Fibroblast of skin of right quadriceps (primary cell): ENCODE measurements at places on chromosomes 3 and 15.

GRCh38 chr3:249587-250262 lies 53.2 kb downstream of the CHL1 start:
- DNase-seq: no peak

DNA sequence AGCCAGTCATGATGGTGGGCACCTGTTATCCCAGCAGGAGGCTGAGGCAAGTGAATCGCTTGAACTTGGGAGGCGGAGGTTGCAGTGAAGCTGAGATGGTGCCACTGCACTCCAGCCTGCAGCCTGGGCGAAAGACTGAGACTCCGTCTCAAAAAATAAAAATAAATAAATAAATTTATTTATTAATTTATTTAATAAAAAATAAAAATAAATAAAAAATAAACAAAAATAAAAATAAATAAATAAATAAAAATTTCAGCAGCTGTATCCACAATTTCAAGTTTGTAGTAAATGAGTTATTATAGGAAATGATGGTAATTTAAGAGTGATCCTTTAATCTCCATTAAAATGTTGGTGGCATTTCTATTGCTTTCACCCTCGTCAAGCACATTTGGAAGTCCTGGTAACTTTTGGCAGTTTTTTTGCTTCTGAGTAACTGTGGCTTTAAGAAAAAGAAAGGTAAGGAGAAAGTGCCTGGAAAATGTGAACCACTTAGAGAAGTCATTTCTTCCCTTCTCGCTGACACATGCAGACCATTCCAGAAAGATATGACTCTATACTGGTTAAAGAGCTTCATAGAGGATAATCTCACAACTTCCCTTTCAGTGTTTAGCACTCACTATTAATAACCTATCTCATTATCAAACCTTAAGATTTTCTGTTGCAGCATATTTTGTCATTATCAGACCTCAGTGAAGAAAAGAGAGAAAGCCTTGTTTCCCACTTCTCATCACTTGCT lies 296.6 kb downstream of the TIGIT start:
- no peak for DNase-seq

GRCh38 chr3:127119693-127120464 lies 73.1 kb upstream of the PRR23E start:
- DNase-seq: no peak

DNA sequence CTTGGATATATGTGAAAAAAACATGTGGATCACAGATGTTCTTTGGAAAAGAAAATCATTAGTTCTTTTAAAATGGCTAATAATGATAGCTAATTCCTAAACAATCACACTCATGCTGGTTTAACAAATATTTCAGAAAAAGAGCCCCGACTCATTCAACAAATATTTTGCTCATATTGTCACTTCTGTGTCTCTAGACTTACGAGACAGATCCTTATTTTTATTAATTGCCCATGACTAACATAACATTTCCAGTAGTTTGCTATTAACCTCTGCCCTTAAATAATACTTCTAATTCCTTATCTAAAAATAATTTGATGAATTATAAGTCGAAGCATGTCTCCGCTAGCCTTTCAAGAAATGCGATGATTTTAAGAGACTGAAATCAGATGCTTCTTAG lies 70.4 kb downstream of the SATB1 start:
- DNase-seq: peak; percentile 80

DNA sequence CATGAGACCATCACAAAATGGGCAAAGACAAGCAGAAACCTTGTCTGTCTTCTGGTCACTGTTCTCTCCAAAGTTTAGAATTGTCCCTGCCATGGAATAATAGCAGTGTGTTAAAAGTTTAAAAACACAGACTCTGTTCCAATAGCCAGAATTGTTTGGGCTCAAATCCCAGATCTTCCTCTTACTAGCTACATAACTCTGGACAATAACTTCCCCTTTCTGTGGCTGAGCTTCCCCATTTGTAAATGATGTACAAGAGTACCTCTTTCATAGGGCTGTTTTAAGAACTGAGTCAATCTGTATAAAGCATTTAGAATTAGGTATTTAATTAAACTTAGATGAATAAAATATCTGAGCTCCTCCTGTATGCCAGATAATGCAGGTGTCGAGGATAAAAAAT lies 623.0 kb downstream of the NTRK3 start:
- no peak for DNase-seq

DNA sequence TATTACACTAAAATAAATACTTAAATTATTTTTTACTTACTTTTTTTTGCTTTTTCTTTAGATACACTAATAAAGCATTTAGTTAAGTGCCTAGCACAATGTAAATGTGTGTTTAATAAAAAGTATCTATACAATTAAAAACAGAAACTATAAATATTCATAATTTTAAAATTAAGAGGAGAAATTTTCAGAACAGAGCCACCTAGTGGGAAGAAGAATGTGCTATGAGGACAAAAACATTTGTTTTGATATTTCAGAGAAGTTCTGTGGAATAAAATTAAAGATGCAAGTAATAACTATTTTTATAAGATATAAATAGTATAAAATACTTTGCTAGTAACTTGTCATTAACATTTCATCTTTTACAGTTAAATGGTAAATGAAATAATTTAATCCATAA lies 33.6 kb upstream of the PLSCR5 start:
- no peak for DNase-seq

DNA sequence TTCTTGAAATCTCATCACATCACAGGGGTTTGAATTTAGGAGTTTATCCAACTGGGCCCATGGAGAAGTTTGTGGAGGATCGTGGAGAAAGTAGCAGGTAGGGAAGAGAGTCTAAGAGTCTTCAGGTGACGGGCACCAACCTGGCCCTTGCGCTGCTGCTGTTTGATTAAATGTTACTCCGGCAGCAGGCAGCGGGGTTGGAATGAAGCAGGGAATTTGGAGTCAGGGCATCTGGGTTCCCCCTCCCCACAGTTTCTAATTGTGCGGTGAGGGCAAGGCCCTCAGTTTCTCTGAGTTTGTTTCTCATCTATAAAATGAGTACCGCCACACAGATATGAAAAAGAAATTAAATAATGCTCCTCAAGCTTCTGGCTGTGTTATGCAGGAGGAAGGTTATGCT lies 182.9 kb upstream of the RGMA start:
- no peak for DNase-seq

- no peak for DNase-seq
Observed at GRCh38 chr15:81080996-81081395, 53.1 kb upstream of the CFAP161 start.

DNA sequence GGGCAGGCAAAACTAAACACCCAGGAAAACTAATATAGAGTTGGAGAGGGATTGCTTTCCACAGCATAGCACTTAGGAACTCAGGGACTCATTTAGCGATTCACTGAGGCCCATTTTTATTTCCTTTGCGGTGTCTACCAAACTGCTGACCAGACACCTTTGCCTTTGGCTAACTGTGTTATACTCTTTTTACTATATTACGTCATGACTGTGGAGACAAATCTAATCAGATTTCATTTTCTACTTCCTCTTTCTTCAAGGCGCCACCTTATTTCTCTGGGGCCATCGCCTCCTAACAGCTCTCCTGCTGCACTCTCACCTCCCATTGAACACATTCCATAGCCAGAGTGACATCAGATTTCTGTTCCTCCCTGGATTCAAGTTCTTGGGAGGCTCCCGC lies 215.7 kb upstream of the WNT5A start:
- no peak for DNase-seq

DNA sequence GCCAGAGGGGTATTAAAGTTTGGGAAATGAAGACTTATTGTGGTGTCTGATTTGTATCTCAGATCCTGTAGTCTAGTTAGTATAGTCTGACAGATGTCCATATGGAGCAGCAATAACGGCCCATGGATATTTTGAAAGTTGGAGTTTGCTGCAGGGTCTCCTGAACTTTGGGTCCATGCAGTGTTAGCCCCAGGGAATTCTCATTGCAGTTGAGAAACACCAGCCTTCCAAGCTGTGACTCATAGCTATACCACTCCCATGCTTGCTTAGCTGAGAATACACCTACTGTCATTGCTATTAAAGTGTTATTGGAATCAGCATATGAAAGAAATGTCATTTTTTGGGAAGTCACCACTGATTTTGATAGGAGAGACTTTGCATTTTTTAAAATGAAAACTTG lies 29.2 kb downstream of the TMOD2 start:
- no peak for DNase-seq

GRCh38 chr15:60551781-60552161 lies 72.8 kb upstream of the ICE2 start:
- DNase-seq: no peak

- DNase-seq: no peak
Observed at GRCh38 chr3:94001191-94001590, 21.2 kb downstream of the ARL13B start.

GRCh38 chr3:156725682-156726081 lies 51.3 kb downstream of the TIPARP start:
- DNase-seq: no peak

DNA sequence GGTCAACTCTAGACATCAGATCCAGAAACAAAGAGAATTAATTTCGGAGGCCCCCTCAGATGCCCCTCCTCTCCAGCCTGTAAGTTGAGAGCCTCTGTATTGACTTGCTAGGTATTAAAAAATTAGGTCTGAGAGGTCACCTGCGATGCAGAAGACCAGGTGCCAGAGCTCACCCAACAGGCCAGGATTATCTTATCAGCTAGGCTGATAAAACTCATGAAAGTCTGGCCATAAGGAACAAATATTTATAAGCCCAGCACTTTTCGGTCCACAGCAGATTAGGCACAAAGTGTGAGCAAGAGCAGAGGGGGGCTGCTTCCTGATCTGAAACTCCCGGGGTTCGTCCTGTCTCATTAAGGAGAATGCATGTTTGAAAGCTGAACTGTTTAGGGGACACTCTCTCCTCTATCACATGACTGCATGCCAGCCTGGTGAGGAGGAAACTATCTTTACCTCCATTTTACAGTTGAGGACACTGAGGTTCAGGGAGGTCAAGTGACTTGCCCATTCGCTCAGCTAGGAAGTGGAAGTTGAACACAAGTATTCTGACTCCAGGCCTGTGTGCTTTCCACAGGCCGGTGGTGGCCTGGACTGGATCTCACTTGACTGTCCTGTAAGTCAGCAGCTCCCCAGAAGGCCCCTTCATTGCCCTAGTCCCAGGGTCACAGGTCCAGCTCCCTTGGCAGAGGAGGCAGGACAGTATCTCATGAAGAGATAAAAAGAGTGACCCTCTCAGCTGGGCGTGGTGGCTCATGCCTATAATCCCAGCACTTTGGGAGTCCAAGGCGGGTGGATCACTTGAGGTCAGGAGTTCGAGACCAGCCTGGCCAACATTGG lies 39.6 kb upstream of the MAGEF1 start:
- DNase-seq: no peak

DNA sequence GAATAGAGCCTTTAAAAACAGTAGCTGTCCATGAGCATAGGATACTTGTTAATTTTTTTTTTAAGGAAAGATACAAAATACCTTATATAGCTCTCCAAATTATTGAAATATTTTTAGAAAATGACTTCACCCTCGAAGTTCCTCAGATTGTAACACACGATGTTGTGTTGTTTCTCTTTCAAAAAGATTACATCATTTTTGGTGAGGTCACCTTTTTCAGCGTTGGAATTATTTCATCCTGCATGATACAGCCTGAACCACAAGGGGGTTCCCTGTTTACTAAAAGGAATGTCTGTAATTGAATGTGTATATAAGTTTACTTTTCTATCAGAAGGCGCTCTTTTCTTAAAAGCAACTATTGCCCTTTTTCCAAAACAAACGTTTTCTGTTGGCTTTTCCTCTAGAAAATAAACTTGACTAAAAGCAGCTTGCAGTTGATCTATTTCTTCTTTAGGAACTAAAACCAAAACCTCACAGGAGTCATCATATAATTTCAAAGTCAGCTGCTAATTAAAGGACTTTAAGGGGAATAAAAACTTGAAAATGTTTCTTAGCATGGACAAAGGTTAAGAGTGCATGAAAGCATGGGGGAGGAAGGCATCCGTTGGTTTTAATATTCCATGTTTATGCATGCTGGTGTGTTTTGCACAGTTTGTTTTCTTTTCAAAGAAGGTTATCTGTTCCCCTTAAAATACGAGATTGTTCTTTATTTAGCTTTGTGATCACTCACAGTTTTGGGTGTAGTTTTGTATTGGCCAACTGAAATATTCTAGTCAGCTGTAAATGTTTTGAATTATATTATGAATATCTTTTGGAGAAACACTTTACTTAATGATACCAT lies 29.4 kb downstream of the LYSMD4 start:
- peak; percentile 91 for DNase-seq

DNA sequence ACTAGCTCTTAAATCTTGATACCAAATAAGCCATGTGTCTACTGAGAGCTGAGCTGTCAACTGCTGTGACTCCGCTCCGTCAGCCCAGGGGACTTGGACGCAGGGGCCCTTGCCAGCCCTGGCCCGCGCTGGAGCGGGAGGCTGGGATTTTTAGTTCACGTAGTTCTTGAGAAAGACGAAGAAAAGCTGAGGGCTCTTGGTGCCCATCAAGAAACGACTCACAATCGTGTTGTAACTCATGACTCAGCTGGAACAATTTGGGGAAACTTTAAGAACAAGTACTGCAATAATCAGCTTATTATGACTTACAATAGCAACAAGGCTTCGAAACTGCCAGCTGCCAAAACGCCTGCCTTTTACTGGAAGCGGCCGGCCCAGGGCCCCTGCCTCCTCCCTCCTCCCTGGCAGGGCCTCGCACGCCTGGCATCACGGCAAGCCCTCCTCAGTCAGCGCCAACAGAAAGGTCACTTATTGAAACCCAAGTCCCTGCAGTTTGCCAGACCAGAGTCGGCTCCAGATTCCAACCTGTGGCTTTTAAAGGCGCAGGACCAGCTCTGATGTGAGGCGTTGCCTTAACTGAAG lies 60.3 kb downstream of the RGMA start:
- DNase-seq: peak; percentile 78

DNA sequence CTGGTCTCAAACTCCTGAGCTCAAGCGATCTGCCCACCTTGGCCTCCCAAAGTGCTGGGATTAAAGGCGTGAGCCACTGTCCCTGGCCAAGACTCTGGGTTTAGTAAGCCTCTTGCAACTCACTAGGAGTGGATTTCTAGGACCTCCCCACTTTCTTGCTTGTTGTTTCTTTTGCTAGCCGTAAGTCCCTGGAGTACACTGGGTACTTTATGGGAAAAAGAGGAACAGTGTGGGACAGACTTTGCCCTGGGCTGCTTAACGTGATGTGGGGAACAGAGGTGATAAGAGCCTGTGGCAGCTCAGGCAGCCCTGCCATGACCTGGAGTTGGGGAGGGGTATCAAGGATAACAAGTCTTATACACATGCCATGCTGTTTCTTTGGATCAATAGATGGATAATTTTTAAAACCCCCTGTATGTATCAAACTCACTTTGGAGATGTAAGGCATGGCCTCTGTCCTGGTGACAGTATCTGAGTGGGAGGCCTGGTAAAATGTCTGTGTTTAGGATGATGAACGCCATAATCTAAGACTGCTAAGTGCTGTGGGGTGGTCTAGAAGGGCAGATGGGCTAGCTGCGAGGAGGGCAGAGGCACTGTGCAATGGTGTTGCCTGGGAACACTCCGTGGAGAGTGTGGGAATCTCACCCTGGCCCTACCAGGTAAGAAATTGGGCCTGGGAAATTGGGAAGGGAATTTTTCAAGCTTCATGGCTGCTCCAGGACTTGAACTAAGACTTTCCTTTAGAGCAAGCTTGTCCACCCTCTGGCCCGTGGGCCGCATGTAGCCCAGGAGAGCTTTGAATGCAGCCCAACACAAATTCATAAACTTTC lies 54.8 kb downstream of the SMAD3 start:
- DNase-seq: no peak

- DNase-seq: no peak
Observed at GRCh38 chr15:76056931-76057330, 2.9 kb upstream of the TMEM266 start.
